ENCODE measurements at places on chromosomes 5 and 9.

DNA sequence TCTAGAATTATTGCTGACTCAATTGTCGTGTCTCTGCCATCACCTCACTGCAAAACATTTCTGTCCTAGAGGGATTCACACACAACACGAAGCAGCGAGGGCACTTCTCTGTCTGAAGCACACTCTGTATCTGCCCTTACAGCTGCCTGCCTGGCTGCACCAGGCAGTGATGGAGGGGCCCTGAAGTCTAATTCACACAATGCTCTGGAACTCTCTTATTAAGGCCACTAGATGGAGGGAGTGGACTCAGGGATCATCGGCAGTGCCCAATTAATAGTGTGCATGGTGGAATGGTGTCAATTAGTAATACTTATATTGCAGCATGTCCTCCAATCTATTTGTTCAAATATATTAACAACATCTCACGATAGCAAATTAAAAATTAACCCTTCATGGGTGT is 157.5 kb upstream of the MAP1B start:
- no peak for DNase-seq

- DNase-seq: no peak
Observed at GRCh38 chr9:36796671-36797419, 224.2 kb downstream of the MELK start.

DNA sequence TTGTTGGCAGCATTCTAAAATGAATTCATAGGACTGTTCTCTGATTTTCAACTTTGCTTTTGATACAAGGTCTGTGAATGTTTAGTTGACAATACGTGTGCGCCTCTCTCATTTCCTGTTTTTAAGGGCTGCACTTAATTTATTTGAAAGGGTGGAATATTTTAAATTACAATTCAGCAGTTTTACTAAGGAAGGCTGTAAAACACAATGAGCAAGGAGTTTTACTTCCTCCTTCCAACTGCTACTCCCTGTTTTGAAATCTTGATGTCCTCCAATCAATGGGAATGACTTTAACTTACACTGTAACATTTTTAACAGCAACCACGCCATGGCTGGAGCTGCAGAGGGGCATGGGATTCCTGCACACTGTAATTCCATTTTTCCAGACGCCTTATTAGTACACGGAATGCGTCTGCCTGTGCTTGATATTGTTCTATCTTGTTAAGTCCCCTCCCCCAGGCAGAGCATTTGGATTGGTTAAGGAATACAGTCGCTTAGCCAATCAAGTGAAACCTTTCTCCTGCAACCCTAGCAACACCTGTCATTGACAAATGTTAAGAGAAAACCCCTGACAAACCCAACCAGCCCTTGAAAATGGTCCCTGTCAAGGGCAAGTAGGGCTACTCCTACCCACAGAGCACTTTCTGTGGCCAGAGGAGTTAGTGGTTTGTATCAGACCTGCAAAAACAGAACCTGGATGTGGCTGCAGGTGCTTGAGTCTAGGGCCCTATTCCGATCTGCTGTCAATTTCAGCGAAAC is 12.5 kb upstream of the ZSWIM6 start:
- DNase-seq: no peak

- DNase-seq: no peak
Observed at GRCh38 chr5:122674385-122674784, 100.5 kb upstream of the SNX2 start.

- no peak for DNase-seq
Observed at GRCh38 chr5:127216898-127217675, 73.5 kb upstream of the MEGF10 start.

DNA sequence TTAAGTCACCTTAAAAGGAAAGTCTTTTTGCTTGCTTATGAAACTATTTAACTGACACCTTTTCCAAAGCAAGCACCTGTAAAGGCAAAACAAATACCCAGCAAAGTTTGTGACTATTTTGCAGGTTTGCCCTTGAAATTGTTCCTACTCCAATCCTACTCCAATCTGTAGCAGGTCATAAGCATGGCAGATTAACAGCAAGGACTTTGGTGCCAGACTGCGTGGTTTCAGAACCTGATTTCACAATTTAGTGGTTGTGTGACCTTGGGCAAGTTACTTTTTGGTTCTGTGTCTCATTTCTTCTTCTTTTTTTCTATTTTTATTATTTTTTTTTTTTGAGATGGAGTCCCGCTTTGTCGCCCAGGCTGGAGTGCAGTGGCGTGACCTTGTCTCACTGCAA is 282.1 kb downstream of the RFX3 start:
- no peak for DNase-seq

DNA sequence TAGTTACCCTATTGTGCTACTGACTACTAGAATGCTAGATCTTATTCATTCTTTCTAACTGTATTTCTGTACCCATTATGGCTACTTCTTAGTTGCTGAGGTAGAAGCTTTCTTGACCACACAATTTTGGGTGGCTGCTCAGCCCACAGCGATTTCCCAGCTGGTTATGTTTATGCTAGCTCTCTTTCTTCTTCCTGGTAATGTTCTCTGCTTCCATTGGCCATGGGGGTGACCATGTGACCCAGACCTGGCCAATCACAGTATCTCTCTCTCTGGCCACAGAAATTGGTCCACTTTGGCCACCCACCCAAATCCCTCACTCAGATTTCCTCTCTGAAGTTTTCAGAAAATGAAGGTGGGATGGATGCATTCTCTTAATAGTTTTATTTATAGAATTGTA is 427.9 kb upstream of the CLINT1 start:
- DNase-seq: no peak

DNA sequence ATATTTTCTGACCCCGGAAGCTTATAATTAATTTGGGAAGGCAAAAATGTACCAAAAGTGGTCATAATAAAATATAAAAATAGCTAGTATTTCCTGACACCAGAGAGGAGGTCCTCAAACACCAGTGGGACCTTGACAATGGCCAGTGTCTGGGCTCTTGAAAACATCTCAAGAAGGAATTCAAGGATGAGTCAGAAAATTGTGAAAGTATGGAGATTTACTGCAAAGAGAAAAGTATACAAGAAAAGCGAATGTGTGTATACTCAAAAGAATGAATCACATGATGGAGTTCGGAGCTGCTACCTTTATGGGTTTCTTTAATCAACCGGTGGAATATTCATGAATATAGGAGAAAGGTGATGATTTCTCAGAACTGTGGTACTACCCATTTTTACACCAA is 1709.0 kb upstream of the WWC1 start:
- no peak for DNase-seq

- no peak for DNase-seq
Observed at GRCh38 chr5:120507800-120508463, 43.8 kb downstream of the PRR16 start.

DNA sequence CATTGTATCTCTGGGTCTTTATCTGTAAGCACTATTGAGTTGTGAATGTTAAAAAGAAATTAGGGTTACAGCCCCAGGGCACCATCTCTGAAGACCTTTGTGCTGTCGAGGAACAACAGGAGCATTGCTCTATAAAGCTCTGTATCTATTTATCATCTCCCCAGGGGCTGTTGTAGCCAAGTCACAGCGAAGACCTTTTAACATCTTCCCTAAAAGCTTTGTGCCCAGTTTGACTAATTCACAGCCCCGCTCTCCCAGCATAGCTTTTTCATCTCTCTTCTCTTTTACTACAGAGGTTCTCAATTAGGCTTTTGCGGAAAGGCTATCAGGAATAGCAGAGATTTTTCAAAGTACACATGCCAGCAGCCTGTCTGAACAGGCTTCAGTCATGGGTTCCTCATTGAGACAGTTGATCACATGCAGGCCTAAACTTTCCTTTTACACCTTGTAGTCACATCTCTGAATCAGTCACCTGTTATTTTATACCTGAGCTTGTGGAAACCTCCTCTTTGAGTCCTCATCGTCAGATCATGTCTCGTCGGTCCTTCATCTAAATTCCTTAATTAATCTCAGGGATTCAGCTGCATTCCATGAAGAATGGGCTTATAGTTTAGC is 140.5 kb downstream of the NPR3 start:
- DNase-seq: no peak

DNA sequence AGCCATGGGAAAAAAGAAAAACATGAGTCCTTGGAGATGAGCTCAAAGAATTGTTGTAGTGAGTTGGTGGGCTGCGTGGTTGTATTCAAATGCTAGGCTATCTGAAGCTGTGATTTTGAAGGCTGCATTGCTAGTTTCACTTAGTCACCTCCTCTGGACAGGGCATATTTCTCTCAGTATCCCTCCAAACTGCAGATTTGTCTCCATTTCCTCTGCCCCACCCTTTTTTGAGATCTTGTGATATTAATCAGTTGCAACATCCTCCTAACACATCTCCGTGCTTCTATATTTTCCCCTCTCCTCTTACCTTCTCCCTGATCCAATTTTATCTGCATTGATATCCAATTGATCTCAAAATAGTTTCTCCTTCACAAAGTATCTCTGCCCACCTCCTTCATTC is 1048.0 kb upstream of the WWC1 start:
- DNase-seq: no peak

DNA sequence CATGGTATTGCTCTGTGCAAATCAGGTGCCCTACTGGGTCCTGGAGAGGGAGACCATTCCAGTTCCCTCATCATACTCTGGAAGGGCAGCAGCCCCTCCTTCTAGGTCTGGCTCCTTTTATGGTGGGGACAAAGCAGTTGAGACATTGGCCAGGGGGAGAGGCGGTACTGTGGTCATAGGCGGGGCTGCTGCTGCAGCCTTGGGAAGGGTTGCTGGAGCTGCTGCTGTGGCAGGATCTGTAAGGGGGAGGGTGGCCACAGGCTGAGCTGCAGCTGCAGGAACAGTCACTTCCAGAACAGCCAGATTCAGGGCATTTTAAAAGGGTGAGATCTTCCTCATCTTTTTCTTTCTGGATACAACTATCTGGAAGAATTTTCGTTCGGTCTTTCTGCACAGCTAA is 233.0 kb upstream of the SGCD start:
- DNase-seq: no peak

- DNase-seq: no peak
Observed at GRCh38 chr5:139884144-139884543, 88.5 kb downstream of the PSD2 start.

- no peak for DNase-seq
Observed at GRCh38 chr9:127079446-127080140, 42.8 kb downstream of the ANGPTL2 start.

DNA sequence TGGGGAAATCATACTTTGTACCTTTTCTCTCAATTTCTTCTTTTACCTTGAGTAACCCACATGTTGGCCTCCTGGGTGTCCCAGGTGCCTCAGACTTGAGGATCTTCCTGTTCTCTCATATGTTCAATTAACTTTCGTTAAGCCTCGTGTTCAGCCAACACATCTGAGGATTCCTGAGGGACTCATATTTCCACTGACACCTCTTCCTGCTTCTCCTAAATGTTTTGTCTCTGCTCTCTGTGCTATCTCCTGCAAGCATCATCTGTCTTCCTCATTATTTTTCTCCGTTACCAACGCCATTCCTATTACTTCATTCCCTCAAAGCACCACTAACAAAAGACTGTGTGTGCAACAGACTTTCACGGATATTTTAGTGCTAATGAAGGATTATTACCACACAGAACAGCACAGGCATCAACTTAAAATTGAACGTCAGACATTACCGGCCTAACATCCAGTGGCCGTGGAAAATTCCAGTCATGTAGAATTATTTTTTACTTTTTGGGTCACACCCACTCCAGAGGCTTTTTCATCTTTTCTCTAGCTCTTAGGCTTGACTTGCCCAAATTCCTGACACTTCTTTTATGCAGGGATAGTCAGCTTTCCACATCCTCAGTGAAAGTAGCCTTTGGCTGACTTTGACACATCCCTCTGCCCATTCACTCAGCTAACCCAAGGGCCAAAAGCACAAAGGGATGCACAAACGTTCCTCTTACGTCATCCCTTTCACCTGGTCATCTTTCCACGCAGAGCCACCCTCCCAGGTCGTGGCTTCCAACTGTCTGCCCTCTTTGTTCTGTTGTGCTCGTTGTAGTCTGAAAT is 46.0 kb upstream of the OSMR start:
- DNase-seq: no peak

GRCh38 chr5:74401946-74402320 is 238.6 kb downstream of the ENC1 start:
- no peak for DNase-seq

DNA sequence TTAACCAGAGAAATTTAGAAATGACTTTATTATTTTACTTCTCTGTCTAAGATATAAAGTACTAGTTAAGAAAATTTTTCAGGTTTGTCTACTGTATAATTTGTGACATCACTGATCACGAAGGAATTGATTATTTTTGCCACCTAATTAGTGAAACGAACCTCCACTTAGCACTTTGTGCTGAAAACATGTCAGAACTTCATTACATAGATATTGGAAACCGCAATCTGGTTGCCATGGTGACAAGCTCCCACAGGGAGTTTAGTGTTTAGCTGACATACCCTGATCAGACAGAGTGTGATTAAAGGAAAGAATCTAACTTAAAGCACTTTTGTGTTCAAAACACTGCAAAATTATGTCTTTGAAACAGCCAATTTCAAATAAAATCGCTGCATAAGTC is 668.4 kb upstream of the CCNG1 start:
- DNase-seq: no peak

DNA sequence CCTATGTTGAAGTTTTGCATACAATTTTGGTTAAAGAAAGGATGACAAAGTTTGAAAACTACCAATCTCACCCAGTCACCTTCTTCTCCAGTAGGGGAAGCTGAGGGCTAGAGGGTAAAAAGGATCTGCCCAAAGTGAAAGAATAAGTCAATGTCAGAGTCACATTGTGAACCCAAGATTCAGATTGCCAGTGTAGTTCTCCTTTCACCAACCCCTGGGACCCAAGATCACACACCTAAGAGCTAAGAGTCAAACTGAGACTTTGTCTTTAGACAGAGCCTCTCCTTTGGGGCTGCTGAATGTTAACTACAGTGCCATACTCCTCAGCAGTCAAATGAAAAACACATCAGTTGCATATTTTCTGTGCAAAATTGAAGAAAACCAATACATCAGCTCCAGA is 210.6 kb downstream of the ATP10B start:
- DNase-seq: no peak

DNA sequence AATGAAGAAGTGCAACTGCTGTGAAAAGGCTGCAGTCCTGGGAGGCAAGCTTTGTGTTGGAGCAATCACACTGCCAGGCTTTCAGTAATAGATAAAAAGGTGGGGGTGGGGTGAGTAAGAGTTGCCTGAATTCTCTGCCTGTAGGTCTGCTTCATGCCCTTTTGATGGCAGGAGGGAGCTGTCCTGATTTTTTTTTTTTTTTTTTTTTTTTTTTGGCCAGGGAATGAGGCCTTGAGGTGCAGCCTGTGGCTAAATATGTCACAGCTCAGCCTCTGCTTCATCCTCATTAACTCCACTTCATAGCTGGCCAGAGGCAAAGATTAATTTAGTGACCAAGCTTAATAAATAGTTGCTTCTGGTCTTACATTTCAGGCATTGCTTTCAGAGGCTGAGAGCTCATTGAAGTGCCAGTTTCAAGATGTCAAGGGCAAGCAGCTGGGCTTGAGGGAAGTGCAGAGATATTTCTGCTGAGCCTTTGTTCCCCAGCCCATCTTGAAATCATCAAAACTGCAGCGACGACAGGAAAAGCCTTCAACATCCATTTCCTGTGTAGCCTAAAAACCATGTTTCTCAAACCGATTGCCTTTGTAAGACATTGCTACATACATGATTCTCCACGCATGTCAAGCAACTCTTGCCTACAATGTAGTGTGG is 134.7 kb downstream of the MACIR start:
- no peak for DNase-seq
